ENCODE measurements at places on chromosomes 11 and 22.

DNA sequence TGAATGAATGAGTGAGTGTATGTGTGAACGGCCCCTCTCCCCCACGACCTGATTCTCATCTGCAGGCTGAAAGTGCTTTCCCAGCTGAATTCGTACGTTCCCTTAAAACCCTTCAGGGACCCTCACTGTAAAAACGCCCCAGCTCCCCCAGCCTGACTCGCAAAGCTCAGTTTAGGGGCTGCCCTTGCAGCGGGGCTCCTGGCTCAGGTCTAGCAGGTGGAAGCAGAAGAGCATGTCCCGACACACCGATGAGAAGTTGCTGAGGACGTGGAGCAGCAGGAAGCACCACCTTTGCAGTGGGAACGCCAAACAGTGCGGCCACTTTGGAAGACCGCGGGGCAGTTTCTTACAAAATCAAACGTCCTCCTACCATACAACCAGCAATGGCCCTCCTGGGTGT lies 3.6 kb upstream of the MRPL23 start:
- no peak for DNase-seq

GRCh38 chr22:44646668-44647067 lies 55.3 kb upstream of the PRR5 start:
- DNase-seq, result no peak

GRCh38 chr11:133828871-133829270 lies 16.4 kb downstream of the SPATA19 start:
- DNase-seq, result no peak

- DNase-seq, result no peak
Observed at GRCh38 chr22:25366876-25367466, 147.5 kb downstream of the CRYBB2 start.

- no peak for DNase-seq
Observed at GRCh38 chr11:75879737-75880136, 64.7 kb downstream of the UVRAG start.

DNA sequence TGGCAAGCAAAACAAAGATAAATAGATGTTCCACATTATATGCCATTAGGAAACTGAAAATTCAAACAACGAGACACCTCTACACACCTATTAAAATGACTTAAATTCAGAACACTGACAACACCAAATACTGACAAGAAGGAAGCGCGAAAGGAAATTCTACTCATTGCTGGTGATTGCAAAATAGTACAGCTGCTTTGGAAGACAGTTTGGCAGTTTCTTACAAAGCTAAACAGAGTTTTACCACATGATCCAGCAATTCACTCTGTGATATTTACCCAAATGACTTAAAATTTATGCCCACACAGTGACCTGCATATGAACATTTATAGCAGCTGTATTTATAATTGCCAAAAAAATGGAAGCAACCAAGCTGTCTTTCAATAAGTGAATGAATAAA lies 232.6 kb downstream of the CASP12 start:
- peak; percentile 71 for DNase-seq

GRCh38 chr11:57162179-57162898 lies 19.4 kb upstream of the LRRC55 start:
- DNase-seq, result no peak

- DNase-seq, result peak; percentile 82
Observed at GRCh38 chr11:88359541-88359940, 22.0 kb upstream of the CTSC start.

DNA sequence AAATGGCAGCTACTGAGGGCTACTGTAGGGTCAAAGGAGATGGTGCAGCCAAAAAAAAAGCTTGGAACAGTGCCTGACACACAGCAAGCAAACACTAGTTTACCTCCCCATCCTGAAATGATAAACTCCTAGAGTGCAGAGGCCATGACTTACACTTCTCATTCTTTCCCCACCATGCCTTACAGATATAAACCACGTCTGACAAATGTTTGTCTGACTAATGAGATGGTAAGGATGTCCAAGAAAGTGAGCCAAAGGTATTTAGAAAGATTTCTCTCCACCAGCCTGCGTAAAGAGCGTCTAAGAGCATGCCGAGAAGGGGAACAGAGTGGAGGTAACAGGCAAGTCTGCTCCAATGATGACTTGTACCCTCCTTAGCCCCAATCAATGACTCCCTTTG lies 99.0 kb downstream of the LARGE1 start:
- DNase-seq, result no peak

DNA sequence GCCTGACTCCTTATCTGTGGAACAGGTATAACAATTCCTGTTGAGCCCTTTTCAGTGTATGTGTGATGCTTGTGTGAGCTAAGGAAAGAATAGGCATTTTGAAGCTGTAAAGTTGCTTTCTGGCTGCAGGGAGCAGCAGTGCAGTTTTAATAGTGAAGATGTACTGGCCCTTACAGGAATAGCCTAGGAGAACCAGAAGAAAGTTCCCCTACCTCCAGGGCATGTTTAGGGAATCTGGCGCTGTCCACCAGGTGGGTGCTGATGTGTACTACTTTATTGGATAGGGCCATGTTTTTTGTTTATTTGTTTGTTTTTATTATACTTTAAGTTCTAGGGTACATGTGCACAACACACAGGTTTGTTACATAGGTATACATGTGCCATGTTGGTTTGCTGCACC lies 11.5 kb downstream of the BMAL1 start:
- no peak for DNase-seq

- DNase-seq, result no peak
Observed at GRCh38 chr22:19959587-19960490, 18.2 kb upstream of the TXNRD2 start.

GRCh38 chr11:17563231-17563646 lies 16.2 kb downstream of the OTOG start:
- DNase-seq, result peak; percentile 26

GRCh38 chr11:61131586-61131985 lies 29.3 kb downstream of the CD5 start:
- no peak for DNase-seq

DNA sequence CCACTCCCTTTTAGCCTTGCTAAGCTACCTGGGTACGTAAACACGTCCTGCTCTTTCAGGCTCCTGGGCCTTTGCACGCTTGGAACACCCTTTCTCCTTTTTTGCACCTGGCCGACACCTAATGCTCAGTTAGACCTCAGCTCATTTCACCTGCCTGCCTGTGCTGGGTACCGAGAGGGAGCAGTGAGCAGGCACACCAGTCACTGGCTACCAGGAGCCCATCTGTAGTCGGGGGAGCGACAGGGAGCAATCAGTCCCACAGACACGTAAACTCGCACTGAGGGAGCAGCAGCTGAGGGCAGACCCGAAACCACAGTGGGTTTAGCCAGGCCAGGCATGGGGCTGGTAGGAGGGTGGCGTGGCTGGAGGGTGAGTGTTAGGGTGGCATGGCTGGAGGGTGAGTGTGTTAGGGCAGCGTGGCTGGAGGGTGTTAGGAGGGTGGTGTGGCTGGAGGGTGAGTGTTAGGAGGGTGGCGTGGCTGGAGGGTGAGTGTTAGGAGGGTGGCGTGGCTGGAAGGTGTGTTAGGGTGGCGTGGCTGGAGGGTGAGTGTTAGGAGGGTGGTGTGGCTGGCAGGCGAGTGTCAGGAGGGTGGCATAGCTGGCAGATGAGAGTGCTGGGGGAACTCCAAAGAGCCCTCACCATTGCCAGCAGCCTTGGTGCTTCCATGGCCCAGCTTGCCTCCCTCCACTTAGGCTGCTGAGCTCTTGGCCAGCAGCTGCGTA lies 6.4 kb upstream of the GTSE1 start:
- no peak for DNase-seq

GRCh38 chr11:44957776-44958564 lies 7.3 kb upstream of the TP53I11 start:
- DNase-seq, result no peak

DNA sequence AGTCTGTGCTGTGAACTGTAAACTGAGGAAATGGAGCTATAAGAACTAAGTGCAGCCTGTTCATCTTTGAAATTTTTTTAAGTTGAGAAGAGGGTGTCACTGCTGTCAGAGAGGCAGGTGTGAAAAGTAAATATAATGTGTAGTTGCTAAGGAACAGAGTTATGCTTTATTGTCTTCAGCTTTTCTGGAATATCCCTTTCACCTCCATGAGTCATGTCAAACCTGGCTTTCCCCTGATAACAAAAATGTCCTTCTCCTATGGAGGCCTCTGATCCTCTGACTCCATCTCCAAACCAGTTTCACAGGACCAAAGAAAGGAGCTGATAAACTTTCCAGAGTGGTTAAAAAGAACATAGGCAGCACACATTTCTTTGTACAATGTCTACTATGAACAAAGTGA lies 12.8 kb upstream of the MUC15 start:
- DNase-seq, result no peak

GRCh38 chr11:110434952-110435779 lies 5.4 kb downstream of the FDX1 start:
- peak; percentile 41 for DNase-seq

DNA sequence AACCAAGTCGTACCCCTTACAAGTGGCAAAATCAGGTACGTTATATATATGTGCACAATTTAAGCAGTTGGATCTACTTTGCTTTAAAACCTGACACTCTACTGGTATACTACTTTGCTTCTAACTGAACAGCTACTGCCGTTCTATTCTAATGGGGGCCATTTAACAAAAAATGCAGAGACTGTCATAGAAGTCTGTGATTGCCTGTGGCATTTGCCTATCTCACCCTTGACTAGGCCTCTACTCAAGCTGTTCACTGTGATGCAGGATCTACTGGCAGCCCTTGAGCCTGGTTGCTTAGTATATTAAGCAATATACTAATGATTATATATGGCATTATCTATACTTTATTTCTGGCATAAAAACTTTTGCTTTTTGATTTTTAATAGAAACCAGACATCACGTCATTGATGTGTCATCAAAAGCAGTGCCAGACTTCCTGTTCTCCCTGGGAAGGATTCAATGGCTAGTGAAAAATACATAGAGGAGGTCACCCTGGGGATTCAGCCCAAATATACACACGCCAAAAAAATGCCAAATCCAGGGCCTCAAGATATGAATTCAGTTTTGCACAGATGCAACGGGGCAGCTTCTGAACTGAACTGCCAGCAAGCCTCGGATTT lies 40.0 kb upstream of the FIBIN start:
- DNase-seq, result no peak

- DNase-seq, result no peak
Observed at GRCh38 chr11:113339929-113340589, 25.7 kb downstream of the TTC12 start.

DNA sequence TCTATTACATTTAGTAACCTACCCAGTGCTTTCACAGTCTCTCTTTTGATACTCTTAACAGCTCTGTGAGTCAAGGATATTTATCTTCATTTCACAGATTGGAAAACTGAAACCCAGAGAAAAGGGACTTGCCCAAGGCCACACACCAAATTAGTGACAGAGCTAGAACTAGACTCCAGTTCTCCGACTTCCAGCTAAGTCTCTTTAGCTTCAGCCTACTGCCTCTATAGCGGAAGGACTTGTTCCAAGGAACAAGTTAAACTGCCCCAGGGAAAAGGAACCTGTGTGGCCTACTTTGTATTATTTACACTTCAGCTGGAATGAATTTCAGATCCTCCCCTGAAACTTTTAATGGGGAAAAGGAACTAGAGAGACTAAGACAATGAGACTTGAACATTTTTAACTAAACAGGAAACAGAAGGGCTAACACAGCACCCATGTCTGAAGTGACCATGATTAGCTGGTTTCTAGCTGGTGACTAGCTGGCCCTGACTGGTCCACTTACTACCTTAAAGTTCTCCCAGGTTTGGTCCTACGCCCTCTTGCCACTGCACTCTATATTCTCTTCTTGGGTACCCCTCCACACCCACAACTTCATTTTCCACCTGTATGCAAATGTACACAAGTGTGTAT lies 1.3 kb downstream of the LRRC51 start:
- no peak for DNase-seq

DNA sequence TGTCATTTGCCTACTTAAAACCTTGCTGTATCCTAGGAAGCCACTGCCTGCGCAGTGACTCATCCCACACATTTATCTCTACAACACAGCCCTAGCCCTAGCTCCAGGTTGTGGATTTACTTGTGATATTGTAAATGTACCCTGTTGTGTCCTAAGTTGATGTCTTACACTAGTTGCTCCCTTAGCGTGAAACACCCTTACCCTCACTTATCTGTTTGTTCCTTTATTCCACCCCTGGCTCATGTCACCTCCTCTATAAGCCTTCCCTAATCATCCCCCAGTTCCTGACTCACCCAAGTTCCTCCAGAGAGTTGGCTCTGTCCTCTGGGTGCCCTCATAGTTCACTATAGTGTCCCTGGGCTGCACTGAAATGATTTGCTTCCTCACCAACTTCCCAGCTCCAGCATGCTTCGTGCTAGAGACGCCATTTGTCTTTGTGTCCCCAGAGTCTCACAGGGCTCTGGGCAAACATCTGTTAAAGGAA lies 431.8 kb upstream of the FAT3 start:
- DNase-seq, result no peak

- no peak for DNase-seq
Observed at GRCh38 chr11:17405232-17406005, 17.0 kb upstream of the KCNJ11 start.

DNA sequence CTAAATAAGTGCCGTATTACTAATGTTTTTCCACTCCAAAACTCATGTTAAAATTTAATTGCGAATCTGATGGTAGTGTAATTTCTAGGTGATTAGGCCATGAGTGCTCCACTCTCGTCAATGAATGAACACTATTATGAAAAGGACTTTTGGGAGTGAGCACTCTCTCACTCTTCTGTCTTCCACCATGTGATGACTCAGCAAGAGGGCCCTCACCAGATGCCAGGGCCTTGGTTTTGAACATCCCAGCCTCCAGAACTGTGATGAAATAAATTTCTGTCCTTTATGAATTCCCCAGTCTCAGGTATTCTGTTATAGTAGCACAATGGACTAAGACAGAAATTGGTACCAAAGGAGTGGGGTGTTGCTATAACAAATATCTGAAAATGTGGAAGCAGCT lies 8.1 kb downstream of the JRKL start:
- DNase-seq, result no peak

DNA sequence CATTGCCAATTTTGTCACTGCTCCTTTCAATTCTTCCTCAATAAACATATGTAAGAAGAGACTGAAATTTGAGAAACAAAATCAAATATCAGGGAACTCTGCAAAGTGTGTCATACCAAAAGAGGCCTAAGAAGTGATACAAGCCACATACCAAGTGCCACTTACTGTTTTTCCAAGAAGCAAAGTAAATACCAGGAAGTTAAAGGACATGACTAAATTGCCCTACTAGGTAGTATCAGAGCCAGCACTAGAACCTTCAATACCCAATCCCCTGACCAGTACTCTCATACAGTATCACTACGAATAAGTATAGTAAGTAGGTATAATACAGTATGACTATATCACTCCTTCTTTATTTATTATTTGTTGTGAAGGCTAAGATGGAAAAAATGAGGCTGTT lies 13.6 kb downstream of the MAML2 start:
- no peak for DNase-seq

- no peak for DNase-seq
Observed at GRCh38 chr11:26827567-26828081, 105.8 kb upstream of the SLC5A12 start.

GRCh38 chr11:60747359-60747873 lies 9.3 kb upstream of the MS4A15 start:
- no peak for DNase-seq

- peak; percentile 50 for DNase-seq
Observed at GRCh38 chr22:37808294-37808657, 542 bp downstream of the GCAT start.

DNA sequence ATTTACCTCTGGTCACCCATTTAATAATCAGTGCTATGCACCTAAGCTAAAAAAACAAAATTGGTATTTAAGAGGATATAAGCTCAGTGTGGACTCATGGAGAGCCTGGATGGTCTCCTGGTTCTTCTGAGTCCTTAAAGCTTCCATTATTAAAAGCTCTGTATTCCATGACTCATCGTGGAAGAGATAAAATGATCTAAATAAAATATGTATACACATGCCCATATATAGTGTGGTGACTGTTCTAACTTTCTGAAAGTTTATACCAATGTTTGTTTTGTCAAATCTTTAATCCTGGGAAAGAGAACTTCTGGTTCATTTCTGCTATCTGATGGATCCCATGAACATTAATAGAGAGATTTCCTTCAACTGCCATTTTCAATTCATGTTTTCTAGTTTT lies 375.9 kb downstream of the GUCY1A2 start:
- no peak for DNase-seq

Measured in hematopoietic multipotent progenitor cell treated with erythropoietin and hydrocortisone succinate and interleukin-3 and kit ligand, for 6 days (in vitro differentiated cells).